ENCODE measurements at places on chromosomes 3 and 15. TPM values are rescaled to one million over a fixed set of nuclear protein-coding genes. Genes with fewer than 3 reads are reported as not detected.
A peak's percentile ranks its signal among the peaks of the same experiment; 100 is the strongest.

Gene RHCG
- total RNA-seq: not detected

Gene ITGA11
- total RNA-seq: 7.3 TPM

Gene LRRC57
- 27.9 TPM for total RNA-seq

Gene HGD
- total RNA-seq: 1.0 TPM

Gene DNAJA4
- 17.2 TPM for total RNA-seq

Gene APOD
- total RNA-seq: 10.6 TPM

Gene IGSF10
- total RNA-seq: 24.8 TPM

Gene MESP2
- 0.35 TPM for total RNA-seq

Gene CEMIP
- total RNA-seq: 31.8 TPM

GRCh38 chr3:179544981-179545645 is 17.6 kb upstream of the ACTL6A start:
- DNase-seq: no peak

DNA sequence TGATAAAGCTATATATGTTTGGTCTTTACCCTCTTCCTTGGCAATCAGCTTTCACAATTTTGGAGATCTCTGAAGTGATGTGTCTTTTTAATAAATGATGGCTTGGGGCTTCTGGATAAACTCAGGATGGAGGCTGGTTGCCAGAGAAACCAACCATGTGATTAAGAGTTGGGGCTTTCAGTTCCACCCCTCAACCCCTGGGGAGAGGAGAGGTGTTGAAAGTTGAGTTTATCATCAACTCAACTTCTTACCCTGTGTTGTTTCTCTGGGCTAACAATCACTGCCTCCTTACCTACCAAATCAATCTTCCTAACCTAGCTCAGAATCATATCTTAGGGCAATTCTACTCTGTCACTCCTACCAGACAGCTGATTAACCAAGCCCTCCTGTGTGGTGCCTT is 735.8 kb downstream of the ZPLD1 start:
- no peak for DNase-seq

GRCh38 chr3:190886945-190887344 is 24.5 kb upstream of the GMNC start:
- DNase-seq: no peak

- no peak for DNase-seq
Measured at GRCh38 chr3:9501226-9501625, 52.4 kb downstream of the LHFPL4 start.

DNA sequence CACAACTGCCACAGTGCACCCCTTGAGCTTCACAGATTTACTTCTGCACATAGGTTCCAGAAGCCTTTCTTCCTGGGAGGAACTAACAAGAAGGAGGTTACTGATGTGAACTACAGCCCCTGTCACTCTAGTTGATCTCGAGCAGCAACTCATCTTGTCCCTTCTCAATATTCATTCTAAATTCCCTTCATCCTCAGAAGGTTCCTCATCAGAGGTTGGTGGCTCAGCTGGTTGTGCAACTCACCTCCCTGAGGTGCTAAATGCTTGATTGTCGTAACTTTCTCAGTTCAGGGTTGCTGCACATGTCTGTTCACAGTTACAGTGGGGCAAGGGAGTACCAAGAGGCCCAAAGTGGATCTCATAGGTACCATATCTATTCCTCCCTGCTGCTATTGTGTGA is 5.7 kb upstream of the A4GNT start:
- no peak for DNase-seq

- no peak for DNase-seq
Measured at GRCh38 chr3:145448436-145448835, 712.5 kb downstream of the PLOD2 start.

DNA sequence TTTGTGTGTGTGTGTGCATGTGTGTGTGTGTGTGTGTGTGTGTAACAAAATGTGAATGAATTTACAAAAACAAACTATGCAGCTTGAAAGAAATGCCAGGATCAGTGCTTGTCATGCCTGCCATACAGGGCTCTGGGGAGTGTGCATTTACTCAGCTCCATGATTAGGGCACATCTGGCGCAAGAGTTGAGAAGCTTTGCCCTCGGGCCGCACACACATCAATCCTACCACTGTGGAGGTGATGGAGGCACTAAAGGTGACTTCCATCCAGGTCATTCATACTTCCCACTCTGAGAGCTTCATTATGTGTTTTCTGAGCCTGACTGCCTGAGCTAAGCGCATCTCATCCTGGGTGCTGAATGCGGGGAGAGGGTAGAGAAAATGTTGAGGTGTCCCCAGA is 72.0 kb upstream of the ZBED2 start:
- DNase-seq: no peak

- no peak for DNase-seq
Measured at GRCh38 chr3:69838217-69838616, 99.0 kb downstream of the MITF start.

GRCh38 chr3:69354948-69355347 is 30.9 kb downstream of the FRMD4B start:
- DNase-seq: no peak

DNA sequence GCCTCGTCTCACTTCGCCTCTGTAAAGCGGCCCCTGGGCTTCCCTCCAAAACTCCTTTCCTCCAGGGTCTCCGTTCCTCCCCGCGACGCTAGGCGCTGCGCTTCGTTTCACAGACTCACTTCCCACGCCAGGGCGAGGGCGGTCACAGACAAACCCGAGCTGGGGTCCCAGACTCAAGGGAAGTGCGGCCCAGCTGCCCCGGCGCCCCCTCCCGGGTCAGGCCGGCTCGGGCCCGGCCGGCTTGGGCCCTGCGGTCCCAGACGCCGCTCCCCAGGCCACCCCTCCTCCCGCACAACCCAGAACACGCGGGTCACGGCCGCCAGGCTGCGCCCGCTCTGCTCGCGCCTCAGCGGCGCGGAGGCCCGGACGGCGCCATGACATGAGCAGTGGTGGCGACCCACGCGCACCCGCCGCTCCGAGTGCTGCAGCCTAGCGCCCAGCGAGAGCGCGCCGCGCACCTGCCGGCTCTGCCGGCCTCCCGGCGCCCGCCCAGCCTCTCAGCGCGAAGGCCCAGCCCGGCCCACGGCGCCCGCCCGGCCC is 547 bp downstream of the NUP210 start:
- DNase-seq: peak; percentile 35

- DNase-seq: no peak
Measured at GRCh38 chr15:82135638-82136037, 89.8 kb upstream of the MEX3B start.

GRCh38 chr3:127034990-127035652 is 52.2 kb downstream of the PLXNA1 start:
- no peak for DNase-seq

- peak; percentile 36 for DNase-seq
Measured at GRCh38 chr3:120497336-120497735, 46.5 kb upstream of the FSTL1 start.

DNA sequence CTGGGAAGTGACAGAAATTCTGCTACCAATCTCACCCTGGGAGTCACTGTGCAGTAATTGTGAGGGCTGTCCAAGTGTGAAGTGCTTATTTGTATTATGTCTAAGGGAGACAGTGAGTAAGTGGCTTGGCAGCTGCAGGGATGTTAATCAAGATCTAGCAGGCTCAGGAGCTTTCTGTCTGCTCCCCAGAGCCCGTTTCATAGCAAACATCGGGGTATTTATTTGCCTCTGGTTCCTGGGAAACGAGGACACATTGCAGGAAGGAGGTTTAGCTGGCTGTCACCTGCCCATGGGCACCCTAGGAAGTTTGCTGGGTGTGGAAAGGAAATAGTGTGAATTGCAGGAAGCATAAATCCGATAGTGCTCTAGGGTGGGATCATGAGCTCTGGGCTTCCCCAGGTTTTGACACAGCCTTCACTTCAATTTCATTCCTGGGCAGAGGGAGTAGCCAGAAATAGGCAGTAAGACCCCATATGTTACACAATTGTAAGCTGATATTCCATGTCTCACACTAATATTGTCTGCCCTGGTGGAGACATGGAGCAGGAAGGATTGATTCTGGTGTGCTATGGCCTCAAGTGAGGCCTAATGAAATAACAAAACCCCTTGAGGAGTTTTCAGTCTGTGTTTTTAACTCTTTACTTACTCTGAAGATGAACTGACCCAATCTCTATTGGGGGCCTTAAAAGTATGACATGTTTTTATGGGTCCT is 74.1 kb upstream of the MITF start:
- no peak for DNase-seq

- no peak for DNase-seq
Measured at GRCh38 chr3:20692675-20693074, 506.7 kb upstream of the SGO1 start.

GRCh38 chr15:52113235-52113634 is 660 bp upstream of the BCL2L10 start:
- no peak for DNase-seq

GRCh38 chr15:87369269-87369668 is 887.3 kb downstream of the NTRK3 start:
- no peak for DNase-seq

GRCh38 chr15:42954291-42954690 is 33.7 kb upstream of the TTBK2 start:
- DNase-seq: no peak

- DNase-seq: peak; percentile 45
Measured at GRCh38 chr3:169886671-169887070, 16.9 kb upstream of the LRRC31 start.

All from left lung (tissue), 14 donors.